CD4-positive, CD25-positive, alpha-beta regulatory T cell (primary cell): ENCODE measurements at places on chromosomes 6 and 20. TPM values are rescaled to one million over a fixed set of nuclear protein-coding genes. Genes with fewer than 3 reads are reported as not detected.

XKR7 gene
- total RNA-seq, result 0.07 TPM

DNA sequence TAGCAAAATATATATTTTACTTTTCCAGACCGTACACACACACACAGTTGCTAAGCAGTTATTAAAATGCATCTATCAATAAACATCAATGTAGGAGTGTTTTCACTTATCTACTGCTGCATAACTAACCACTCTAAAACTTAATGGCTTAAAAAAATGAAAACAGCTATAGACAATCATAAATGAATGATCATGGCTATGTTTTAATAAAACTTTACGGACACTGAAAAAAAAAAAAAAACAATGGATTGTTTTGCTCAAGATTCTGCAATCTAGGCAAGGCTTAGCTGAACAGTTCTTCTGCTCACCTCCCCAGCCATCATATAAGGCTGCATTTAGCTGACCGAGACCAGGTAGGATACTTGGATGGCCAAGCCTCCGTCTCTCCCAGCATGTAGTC is 125.4 kb upstream of the CCDC28A start:
- H3K27me3 ChIP-seq, result no peaks in the 10 kb centered on the region
- no peaks in the 10 kb centered on the region for H3K4me1 ChIP-seq
- H3K36me3 ChIP-seq, result no peaks in the 10 kb centered on the region
- DNase-seq, result no peak
- no peak overlapping the region for H3K4me3 ChIP-seq

- H3K4me1 ChIP-seq, result peaks cover 19% of the 10 kb centered on the region
- H3K27me3 ChIP-seq, result peaks cover under 1% of the 10 kb centered on the region
- peak overlapping the region; percentile 55 for H3K27ac ChIP-seq
- H3K36me3 ChIP-seq, result no peaks in the 10 kb centered on the region
- DNase-seq, result no peak
- no peak overlapping the region for H3K4me3 ChIP-seq
These were observed 1.3 kb downstream of the OXT start for GRCh38 chr20:3072530-3073250.

DNA sequence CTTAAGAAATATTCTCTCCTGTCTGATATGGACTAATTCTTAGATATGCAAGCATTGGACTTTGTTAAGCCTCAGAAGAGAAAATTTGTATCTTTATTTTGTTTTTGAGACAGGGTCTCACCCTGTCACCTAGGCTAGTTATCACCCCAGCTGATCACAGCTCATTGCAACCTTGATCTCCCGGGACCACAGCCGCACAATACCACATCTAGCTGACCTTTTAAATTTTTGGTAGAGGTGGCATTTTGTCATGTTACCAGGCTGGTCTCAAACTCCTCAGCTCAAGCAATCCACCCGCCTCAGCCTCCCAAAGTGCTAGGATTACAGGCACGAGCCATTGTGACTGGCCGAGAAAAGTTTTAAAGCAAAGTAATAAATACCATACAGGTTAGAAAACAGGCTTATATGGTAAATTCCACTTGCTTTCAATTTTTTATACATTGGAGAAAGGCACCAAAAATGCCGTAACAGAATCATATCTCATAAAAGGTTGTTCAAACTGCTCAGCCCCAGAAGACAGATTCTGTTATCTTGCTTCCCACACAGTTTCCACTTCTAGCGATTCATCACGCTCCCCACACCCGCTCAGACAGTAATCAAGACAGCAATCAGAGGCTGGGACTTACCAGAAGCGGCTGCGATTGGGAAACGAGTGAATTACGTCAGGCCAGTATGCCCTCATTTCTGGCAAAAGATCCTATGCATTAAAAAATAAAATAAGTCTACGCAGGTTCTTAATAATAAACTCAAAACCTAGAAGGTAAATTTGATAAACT is 13.8 kb downstream of the RNASET2 start:
- H3K36me3 ChIP-seq, result peaks cover 70% of the 10 kb centered on the region
- H3K4me3 ChIP-seq, result peak overlapping the region; percentile 26
- H3K4me1 ChIP-seq, result peaks cover 23% of the 10 kb centered on the region

DNA sequence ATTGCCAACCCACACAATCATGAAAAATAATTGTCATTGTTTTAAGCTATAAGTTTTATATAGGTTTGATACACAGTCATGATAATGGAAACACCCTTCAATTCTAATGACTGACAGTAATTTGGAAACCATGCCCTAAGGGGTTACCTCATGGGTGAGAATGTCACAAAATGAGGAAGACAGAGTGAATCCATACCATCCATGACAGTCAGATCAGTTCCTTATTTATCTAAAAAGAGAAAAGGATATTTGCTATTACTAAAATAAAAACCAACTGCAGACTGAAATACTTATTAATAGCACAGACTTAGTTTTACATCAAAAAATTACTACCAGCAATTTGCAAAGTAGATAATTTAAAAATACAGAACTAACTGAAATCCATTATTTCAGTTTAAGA is 437.8 kb downstream of the UTRN start:
- DNase-seq, result no peak
- no peak overlapping the region for H3K27ac ChIP-seq
- no peak overlapping the region for H3K4me3 ChIP-seq
- no peaks in the 10 kb centered on the region for H3K4me1 ChIP-seq
- peaks cover 22% of the 10 kb centered on the region for H3K36me3 ChIP-seq

GRCh38 chr6:113980937-113981554 is 10.1 kb upstream of the HDAC2 start:
- no peaks in the 10 kb centered on the region for H3K4me1 ChIP-seq
- H3K4me3 ChIP-seq, result no peak overlapping the region
